ENCODE measurements at places on chromosomes 16 and 17. TPM values are rescaled to one million over a fixed set of nuclear protein-coding genes. Genes with fewer than 3 reads are reported as not detected.

DNA sequence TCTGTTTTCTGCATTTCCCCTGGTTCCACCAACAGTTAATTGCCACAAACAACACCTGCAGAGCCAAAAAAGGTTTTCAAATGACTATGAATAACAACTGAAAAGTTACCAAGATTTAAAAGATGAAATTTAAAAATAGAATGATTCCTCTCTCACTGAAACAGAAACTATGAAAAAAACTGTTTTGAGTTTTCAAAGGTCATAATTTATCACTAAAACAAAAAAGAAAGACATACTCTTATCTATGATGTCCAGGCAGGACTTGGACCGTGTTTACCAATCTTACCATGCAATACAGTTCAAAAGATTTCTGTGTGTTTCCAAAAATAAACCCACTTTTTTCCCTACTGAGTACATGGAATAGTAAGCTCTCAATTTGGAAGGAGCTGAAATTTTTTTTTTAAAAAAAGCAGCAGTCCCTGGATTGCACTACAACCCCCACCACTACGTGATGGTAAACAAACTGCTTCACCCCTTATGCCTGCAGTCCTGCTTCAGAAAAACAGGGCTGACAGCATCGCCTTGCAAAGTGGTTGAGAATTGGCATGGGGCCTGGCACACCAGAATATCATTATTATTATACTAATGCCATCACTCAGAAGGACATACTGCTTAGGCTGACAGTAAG lies 8.5 kb downstream of the TXNDC11 start:
- no peak for DNase-seq

GRCh38 chr17:46045639-46046038 lies 46.6 kb downstream of the STH start:
- no peak for DNase-seq

SKAP1 gene
- not detected for total RNA-seq

CNGB1 gene
- not detected for total RNA-seq

DNA sequence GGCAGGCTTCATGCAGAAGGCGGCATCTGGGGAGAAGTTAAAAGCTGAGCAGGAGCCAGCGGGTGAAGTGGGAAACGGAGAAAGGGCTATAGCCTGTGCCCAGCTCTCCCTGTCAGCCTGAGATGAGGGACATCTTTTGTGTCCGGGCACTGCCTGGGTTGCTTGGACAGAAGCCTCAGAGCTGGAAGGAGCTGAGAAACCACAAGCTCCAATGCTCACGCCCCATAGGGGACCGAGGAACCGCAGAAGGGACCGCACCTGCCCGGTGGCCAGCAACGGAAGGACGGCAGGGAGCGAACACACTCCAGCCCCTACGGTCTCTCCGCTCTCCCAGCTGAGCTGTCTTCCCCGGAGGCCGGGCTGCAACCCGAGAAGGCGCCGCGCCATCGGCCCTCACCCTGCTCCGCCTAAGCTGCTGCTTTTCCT lies 175.8 kb downstream of the NPIPB11 start:
- peak; percentile 30 for DNase-seq

DNA sequence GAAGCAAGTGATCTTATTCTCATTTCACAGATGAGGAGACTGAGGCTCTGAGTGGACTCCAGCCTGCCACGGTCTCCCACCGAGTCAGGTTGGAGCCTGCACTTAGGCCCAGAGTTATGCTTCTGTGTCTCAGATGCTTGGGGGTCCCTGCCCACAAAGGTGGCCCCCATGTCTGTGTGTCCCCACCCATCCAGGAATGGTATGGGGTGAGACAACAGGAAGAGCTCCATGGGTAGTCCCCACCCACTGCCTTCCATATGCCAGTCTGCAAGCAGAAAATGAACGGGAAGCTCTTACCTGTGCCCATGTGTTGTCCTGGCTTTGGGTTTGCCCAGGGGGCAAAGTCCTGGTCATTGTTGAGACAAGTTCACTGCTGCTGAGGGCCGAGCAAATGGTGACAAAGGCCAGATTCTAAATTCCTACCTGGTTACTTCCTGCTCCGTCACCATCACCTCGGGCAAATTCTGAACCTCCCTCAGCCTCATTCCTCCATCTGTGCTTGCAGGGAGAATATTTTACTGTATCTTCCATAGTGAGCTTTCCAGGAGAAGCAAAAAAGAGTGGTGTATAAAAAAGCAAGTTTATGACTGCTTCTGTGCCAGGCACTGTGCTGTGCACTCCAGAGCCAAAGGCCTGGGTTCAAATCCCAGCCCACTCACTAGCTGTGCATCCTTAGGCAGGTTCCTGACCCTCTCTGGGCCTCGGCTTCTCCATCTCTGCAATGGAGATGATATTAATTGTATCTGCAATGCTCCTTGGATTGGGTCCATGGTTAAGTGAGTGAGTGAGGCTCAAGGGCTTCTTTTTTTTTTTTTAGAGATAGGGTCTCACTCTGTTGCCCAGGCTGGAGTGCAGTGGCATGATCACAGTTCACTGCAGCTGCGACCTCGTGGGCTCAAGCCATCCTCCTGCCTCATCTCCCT lies 9.3 kb downstream of the IL4R start:
- no peak for DNase-seq

NCOR1 gene
- total RNA-seq, result 117 TPM

TERB1 gene
- total RNA-seq, result 0.08 TPM

TUBD1 gene
- 4.0 TPM for total RNA-seq

GRCh38 chr16:64532117-64532516 lies 589.7 kb downstream of the CDH11 start:
- DNase-seq, result no peak

- DNase-seq, result peak; percentile 24
Observed at GRCh38 chr16:70725912-70726828, 40.3 kb upstream of the MTSS2 start.

ITFG1 gene
- 62.4 TPM for total RNA-seq

DNA sequence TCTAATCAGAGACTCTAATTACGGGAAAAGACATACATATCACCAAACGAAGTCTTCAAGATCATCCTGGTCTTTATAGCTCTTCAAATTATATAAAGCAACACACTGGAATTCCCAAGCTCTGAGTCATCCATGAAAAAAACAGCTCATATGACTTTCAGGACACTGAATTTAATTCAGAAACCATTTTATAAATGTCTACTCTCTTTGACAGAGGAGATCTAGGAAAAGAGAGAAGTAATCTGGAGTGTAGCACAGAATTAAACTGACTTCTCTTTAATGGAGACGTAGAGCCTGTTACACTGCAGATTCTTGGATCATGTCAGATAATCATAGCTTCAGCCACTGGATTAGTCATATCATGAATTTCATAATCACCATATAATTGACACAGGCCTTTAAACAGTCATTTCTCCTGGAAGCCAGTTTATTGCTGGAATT lies 86.8 kb upstream of the WSB1 start:
- peak; percentile 77 for DNase-seq

DNA sequence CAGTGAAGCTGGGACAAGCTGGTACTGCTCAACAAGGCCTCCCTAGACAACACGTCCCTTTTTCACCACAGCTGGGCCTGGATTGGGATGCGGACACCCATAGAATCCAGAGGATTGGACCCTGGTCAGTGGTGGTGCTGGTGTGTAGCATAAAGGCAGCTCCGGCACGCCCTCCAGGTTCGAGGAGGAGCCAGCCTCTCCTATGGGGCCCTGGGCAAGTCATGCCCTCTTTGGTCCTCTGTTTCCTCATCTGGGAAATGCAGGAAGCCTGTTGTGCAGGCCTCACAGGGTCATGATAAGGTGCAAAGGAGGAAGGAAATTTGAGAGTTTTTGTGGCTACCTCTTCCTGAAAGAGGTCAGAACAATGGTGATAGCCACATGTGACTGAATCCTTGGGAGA lies 1741.7 kb downstream of the TP53TG3F start:
- DNase-seq, result no peak

TTYH2 gene
- 2.4 TPM for total RNA-seq

CD300LB gene
- total RNA-seq, result not detected

KRT36 gene
- total RNA-seq, result not detected

- DNase-seq, result no peak
Observed at GRCh38 chr17:4010754-4011153, 46.5 kb upstream of the ATP2A3 start.

NT5M gene
- not detected for total RNA-seq

DNA sequence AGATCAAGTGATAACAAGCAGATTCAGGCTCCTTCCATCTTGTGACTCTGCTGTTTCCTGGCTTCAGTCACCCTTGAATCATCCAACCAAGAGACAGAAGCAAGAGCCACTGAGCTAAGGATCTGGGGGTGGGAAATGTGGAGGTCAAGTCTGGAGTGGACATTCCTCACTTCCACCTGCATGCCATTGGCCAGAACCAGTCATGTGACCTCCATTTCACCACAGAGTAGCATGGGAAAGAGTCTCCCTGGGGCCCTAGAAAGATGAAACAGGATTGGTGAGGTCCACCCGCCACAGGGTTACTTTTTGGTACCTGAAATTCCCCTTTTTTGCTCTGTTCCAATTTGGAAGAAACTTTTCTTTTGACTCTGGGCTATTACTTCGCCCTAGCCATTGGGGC lies 1006.0 kb upstream of the EEF2KMT start:
- no peak for DNase-seq

GRCh38 chr16:86508028-86508946 lies 2.0 kb upstream of the FOXF1 start:
- DNase-seq, result no peak
